Activated naive CD4-positive, alpha-beta T cell (primary cell): ENCODE measurements at places on chromosomes 3 and 15.

GRCh38 chr15:28957606-28958498 lies 72.1 kb downstream of the APBA2 start:
- no peak for DNase-seq

GRCh38 chr3:194852345-194852744 lies 166.7 kb downstream of the FAM43A start:
- DNase-seq = no peak

GRCh38 chr3:120798346-120798745 lies 55.8 kb downstream of the GTF2E1 start:
- no peak for DNase-seq

GRCh38 chr3:176505878-176506621 lies 691.2 kb downstream of the TBL1XR1 start:
- DNase-seq = no peak

- no peak for DNase-seq
Measured at GRCh38 chr3:87351937-87352336, 75.6 kb upstream of the POU1F1 start.

DNA sequence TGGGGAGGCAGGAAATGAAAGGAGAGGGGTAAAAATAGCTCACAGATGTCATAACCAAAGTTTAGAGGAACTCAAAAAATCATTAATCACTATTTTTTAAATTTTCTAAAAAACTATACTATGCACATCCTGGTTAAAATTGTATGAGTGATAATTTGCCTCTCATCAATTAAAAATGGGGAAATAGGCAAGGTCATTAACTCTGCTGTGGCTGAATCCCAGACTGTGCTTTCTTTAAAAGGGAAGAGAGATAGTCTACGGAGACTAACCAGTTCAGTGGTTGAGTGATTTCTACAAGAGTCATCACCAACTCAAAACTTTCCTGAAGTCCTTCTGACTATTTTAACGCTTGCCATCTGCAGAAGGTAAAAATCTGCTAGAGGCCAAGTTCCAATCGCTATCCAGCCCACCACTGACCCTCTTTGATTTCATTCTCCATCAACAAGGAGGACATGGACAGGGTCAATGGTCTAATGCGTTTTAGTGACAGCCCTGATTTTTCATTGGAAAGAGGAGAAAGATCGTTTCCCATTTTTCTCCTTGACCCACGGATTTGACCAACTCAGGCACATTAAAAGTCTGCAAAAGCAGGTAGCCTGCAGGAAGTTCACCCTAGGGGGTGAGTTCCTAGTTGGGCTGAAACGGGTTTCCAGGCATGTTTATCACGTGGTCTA lies 850 bp downstream of the SUCLG2 start:
- DNase-seq = no peak

DNA sequence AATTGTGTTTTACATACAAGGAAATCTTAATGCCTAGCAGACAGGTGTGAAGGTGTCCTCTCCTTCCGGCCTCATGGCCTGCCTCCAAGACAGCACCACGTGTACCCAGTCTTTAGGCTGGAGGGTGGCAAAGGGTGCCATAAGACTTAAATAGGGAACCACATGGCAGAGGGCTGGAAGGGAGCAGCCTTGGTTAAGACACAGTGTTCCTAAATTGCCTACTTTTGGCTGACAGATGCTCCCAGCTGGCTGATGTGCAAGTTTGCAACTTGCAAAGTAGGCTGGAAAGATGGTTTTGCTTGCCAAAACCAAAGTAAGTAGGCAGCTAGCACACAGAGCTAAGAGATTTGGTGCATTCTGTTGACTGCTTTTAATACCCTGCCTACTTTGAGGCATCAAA lies 45.2 kb downstream of the CCNB2 start:
- no peak for DNase-seq

DNA sequence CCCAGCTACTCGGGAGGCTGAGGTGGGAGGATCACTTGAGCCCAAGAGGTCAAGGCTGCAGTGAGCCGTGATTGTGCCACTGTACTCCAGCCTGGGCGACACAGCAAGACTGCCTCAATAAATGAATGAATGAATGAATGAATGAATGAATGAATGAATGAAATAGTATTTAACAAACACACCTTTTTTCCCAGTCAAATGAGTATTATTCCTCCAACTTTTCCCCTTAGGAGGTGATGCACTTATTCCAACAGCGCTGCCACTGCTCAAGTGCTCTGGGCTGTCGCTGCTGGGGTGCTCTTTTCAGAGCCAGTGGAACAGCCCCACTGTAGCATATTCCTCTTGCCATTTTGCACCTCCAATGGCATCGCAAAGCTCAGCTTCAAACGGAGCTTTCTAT lies 66.8 kb upstream of the RAD18 start:
- no peak for DNase-seq

GRCh38 chr3:114362815-114363214 lies 69.0 kb downstream of the TIGIT start:
- no peak for DNase-seq

GRCh38 chr15:49823987-49824774 lies 203.3 kb downstream of the DTWD1 start:
- DNase-seq = no peak

- no peak for DNase-seq
Measured at GRCh38 chr3:71311661-71312046, 271.9 kb downstream of the FOXP1 start.

GRCh38 chr3:6601374-6601773 lies 259.5 kb upstream of the GRM7 start:
- DNase-seq = no peak

GRCh38 chr3:4997946-4998345 lies 18.7 kb downstream of the BHLHE40 start:
- DNase-seq = no peak

DNA sequence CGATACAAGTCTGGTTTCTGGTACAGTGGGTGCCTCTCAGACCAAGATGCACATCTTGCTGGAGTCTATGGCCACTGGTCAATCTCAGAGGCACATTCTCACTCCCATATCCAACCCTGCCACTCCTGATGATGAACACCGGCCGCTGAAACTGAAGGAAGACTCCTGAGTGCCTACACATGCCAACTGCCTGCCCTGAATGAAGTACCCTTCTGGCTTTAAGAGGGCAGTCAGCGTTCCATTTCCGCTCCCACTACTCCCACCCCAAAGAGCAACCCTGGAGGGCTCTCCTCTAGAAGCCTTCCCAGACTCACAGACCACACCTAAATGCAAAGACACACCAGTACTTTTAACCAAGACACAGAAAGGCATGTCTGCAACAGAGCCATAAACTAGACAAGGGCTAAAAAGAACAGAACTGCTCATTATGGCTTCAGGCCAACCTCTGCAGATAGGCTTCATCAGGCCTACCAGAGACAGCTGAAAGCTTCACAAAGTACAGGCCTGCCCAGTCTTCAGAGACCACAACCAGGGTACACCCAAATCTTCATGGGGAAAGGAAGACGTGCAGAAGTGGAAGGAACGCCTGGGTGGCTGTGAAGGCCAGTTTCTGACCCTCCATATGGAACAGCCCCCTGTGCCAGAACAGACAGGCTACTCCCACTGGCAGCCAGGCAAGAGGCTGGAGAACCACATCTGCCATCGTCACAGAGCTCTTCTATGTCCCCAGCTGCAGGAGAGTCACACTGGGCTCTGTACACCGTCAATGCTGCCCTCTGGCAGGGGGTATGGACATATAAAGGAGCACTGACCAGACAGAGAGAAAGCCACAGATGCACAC lies 14.3 kb downstream of the ANP32A start:
- no peak for DNase-seq

GRCh38 chr3:4948395-4948794 lies 30.8 kb upstream of the BHLHE40 start:
- no peak for DNase-seq

GRCh38 chr15:51907136-51907862 lies 64.3 kb downstream of the LEO1 start:
- no peak for DNase-seq

DNA sequence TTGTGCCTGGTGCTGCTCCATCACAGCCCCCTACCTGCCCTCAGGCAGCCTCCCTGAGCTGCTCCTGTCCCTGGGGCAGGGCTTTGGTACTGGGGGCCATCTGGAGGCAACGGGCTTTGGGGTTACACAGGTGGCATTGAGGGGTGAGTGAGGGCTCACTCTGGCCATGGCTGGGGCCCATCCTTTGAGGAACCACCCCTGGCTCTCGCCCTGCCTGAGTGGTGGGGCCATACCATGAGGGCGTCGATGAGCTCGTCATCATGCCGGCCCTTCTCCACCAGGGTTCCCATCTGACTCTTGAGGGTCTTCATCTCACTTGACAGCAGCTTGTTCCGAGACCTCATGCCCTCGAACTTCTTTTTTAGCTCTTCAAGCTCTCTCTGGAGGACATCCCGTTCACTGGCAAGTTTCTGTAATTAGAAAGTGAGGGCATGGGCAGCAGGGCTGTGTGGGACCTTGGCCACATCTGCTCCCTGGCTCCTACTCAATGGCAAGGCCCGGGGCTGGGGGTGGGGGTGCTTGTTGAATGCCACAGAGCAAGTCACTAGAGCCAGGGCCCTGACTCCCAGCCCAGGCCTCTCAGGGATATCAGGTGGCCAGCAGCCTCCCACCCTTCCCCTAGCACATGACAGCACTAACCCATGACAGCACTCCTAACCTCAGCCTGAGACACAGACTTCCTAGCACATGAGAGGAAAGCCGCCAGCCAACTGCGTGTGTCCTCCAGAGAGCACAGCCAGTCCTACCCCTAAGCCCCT lies 33.5 kb downstream of the CCDC13 start:
- no peak for DNase-seq

DNA sequence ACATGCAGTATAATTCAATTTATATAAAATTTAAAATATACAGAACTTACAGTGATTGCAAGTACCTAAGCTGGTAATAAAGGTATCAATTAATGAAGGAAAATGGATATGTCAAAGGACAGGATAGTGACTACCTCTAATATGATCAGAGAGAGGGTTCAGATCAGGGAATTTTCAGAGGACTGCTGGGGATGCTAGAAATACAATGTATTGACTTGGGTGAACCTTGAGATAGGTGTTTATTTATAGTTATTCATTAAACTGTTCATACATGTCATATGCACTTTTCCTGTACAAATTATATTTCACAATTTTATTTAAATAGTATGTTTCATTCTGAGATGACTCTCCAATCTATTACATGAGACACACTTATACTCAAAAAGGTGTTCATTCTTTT lies 554.1 kb downstream of the FHIT start:
- no peak for DNase-seq

DNA sequence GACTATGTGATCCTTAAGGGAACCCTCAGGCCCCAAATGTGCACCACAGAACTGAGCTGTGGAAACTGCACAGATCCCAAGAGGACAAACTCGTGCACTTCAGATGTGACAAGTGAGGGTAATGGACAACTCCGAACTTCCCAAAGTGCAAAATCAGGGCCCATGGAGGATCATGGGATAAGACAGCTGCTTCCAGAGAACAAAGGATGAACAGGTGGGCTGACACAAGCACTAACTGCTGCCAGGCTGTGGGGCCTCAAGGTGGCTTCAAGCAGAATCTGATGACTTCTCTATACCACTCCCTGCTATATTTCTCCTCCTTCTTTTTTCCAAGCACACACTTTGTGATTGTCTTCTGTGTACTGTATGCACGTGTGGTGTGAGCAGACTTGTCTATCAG lies 5.4 kb downstream of the TARS3 start:
- DNase-seq = no peak

GRCh38 chr15:95284933-95285421 lies 1045.5 kb upstream of the NR2F2 start:
- DNase-seq = no peak

DNA sequence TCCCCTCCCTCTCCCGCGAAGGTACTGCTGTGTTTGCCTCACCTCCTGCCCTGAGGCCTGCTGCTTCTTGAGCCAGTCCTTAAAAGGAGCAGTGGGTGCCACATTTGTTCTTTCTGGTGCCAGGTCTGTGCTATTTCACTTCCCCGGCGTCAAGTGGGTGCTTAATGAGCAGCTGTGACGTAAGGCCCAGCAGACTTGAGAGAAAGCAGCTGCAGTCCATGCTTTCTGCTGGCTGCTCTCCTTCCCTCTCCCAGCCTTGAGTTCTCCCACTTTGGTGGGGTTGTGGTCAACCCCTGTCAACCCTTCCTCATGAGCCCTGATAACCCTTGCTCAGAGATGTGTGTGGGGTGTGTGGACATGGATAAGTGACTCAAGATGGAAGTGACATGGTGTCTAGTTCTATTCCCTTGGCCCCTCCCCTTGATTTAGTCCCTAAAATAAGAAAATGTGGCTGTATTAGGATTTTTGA lies 6.9 kb downstream of the INAFM2 start:
- no peak for DNase-seq

DNA sequence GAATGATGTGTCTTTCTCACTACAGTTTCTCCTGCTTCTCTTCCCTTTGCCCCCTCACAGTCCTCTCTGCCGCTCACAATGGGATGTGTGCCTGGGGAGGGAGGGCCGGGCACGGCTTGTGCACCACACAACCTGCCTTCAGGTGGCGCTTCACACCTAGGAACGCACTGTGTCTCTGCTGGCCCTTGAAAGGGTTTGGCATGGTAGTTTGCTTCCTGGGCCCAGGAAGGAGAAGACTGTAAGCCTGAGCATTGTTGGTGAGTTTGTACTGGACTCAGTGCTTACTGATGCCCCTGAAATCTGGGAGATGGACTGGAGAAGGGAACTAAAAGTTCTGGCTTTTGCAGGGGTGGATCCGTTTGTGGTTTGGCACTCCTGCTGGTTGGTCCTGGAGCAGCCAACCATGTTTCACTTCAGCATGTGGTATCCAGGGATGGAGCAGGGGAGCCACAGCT lies 9.2 kb downstream of the ALPK3 start:
- no peak for DNase-seq

GRCh38 chr3:136277115-136277514 lies 27.0 kb downstream of the PCCB start:
- DNase-seq = no peak

- no peak for DNase-seq
Measured at GRCh38 chr15:58037723-58038301, 27.7 kb downstream of the ALDH1A2 start.

DNA sequence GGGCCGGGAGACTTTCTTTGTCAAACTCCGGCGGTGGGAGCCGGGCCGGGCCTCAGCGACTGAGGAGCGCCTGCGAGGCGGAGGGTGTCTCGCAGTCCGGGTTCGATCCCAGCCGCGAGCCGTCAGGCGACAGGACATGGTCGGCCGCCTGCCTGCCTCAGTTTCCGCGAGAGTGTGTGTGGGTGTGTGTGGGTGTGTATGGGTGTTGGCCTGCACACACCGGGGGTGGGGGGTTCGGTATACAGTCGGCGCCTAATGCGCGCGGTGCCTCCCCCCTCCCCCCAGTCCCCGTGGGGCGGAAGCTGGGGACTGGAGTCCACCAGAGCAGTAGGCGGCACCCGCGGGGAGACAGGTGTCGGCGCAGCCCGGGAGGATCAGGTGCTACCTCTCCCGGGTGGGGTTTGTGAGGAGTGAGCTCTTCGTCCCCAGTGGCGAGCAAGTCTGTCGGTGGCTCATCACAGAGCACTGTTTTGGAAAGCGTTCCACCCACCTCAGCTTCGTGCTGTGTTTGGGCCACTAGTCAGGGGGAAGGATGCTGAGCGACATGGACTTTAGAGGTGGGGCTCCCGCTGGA lies 246.3 kb downstream of the GOLGA6L6 start:
- no peak for DNase-seq

GRCh38 chr3:128734523-128735189 lies 8.7 kb downstream of the RAB7A start:
- DNase-seq = no peak
